Activated CD4-positive, alpha-beta T cell treated with anti-CD3 and anti-CD28 coated beads, Interleukin-2, amount 50 U/mL, for 48 hours (primary cell): ENCODE measurements at places on chromosomes 5 and 9.

- no peak for DNase-seq
Observed at GRCh38 chr9:93112864-93113389, 16.9 kb downstream of the CARD19 start.

DNA sequence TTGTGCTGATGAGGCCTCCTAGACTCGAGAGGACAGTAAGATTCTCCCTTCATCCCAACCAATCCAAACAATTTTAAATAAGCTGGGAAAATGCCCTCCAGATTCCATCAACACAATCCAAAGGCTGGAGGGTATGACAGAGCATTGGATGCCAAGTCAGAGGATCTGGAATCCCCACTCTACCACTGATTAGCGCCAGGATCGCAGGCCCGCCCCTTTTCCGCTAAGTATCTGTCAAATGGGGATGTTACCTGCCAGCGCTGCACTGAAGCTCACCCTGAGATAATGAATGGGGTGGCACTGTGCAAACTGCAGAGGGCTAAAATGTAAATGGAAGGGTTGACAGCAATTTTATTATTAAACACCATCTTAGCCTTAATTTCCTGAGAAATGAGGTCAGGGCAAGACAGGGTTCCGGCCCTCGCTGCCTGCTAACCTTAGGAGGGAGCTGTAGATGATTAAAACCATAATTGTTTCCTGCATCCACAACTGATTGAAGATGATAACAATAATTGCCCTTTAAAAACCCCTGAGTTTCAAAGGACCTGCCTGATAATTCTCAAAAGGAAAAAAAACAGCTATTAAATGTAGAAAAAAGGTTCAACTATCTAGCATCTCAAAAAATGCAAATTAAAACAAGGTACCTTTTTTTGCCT, 31.6 kb upstream of the GABBR2 start:
- no peak for DNase-seq

GRCh38 chr5:104370523-104370922, 807.9 kb upstream of the NUDT12 start:
- DNase-seq: no peak

- DNase-seq: no peak
Observed at GRCh38 chr9:32394381-32395049, 10.1 kb downstream of the ACO1 start.

DNA sequence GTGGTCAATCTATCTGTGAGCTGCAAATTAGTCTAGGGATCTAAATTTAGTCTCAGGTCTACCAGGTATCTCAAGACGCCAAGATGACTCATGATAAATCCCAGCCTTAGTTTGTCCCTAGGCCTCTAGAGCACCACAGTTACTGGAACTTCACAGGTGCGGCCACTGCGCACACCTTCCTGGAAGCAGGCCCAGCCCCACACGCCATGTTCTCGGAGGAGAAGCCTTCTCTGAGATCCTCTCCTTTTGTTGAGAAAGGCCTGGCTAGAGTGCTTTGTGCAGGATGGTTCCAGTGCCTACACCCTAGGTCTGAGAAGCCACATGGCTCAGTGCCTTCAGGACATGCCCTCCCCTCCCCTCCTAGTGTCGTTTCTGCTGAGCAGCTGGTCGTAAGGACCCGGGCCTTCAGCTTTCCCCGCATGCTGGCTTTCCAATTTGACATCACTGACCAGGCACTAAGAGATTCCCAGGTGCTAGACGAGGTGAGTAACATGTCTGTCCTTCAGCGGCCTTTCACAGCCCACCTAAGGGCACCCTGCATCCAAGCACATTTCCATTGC, 51.9 kb downstream of the IPPK start:
- no peak for DNase-seq

DNA sequence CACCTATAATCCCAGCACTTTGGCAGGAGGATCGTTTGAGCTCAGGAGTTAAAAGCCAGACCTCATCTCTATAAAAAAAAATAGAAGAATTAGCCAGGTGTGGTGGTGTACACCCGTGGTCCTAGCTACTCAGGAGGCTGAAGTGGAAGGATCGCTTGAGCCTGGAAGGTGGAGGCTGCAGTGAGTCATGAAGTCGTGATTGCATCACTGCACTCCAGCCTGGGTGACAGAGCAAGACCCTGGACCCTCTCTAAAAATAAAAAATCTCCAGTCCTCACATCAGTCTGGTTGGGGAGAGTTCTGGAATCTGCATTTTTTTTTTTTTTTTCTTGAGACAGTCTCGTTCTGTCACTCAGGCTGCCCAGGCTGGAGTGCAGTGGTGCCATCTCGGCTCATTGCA, 9.3 kb downstream of the FPGS start:
- no peak for DNase-seq

- DNase-seq: no peak
Observed at GRCh38 chr9:99561961-99562565, 259.6 kb upstream of the NR4A3 start.

DNA sequence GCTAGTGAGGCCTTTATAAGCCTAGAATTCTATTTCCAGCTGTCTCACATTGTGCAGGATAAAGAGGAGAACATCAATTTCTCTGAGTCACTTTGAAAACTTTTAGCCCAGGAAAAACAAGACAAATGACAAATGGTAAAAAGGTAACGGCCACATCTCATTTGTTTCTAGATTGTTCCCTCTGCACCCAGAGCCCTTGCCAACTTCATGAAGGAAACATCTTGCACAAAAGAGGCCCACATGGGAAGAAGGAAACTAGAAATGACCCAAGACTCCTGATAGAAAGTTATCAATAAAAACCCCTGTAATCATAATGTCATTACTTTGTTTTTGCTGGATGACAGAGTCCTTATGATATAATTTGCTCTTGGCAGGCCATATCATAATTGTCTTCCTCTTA, 5.3 kb downstream of the DPYSL3 start:
- no peak for DNase-seq

DNA sequence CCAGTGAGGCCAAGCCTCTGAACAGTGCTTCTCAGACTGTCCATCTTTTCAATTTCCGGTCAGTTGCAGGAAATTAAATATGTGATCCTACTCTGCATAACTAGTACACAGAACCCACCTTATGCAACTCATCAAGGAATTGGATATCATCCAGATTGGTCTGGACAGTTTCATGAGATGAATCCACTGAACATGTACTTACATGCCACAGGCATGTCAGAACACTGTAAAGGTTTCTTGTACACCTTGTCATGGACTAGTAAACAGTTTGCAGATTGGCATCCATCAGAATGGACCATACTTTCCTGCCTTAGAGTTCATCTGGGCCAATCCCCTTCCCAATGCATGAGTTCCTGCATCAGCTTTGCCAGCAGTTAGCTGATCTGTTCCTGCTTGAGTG, 30.4 kb downstream of the GARNL3 start:
- DNase-seq: no peak

GRCh38 chr9:69445251-69445650, 120.2 kb downstream of the ENTREP1 start:
- DNase-seq: no peak

- no peak for DNase-seq
Observed at GRCh38 chr9:108282872-108283271, 572.9 kb downstream of the ACTL7B start.

GRCh38 chr9:116641292-116642059, 45.6 kb upstream of the TRIM32 start:
- DNase-seq: no peak

DNA sequence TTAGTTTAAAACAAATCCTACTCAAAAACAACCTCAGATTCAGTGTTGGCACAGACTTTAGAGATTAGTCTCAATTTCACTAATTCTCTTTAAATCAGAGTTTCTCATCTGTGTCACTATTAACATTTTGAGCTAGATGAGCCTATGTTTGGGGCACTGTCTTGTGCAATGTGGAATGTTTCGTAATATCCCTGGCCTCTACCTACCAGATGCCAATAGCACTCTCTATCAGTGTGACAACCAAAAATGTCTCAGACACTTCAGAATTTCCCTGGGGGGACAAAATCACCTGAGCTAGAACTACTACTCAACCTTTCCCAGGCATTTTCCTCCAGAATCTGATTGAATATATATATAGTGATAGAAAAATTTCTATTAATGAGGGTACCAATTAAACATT, 465.2 kb upstream of the RGMB start:
- no peak for DNase-seq

GRCh38 chr5:108093186-108093585, 288.7 kb downstream of the FBXL17 start:
- no peak for DNase-seq
